ENCODE measurements at places on chromosomes 1 and 21.

DNA sequence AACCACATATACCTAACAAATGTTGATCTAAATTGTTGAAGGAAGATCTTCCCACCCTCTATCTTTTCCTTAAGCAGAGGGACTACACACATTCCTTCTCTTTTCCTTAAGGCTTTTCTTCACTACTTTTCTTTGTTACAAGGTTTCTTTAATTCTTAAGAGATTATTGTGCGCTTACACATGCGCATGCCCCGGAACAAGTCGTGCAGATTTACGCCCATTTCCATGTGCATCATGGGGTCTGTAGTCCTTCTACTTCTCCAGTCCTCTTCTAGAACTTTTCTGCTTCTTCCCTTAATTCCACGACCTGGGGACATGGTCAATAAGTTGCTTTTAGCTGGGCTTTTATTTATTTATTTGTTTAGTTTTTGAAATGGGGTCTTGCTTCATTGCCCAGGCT lies 1.7 kb upstream of the CHRNB2 start:
- DNase-seq, result no peak

DNA sequence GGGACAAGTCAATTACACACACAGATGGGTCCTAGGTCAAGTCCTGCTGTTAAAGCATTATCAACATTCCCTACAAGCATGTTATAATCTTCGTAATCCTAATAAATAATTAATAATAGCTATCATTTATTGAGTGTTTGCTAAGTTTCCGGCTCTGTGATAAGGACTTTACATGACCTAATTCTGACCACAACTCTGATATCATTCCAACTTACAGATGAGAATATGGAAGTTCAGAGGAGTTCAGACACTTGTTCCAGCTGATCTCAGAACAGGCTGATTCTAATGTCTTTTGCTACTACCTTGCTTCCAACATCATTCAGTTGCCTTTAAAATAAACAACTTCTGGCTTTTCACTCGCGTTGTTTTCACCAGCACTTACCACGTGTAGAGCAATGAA lies 770.1 kb upstream of the CXADR start:
- DNase-seq, result no peak

- peak; percentile 50 for DNase-seq
Measured at GRCh38 chr1:198929961-198930599, 291.2 kb downstream of the PTPRC start.

- no peak for DNase-seq
Measured at GRCh38 chr1:71184410-71184809, 103.6 kb upstream of the ZRANB2 start.

GRCh38 chr1:7771823-7772299 lies 765 bp downstream of the VAMP3 start:
- DNase-seq, result no peak

GRCh38 chr1:77467741-77468140 lies 185.9 kb downstream of the AK5 start:
- DNase-seq, result no peak

DNA sequence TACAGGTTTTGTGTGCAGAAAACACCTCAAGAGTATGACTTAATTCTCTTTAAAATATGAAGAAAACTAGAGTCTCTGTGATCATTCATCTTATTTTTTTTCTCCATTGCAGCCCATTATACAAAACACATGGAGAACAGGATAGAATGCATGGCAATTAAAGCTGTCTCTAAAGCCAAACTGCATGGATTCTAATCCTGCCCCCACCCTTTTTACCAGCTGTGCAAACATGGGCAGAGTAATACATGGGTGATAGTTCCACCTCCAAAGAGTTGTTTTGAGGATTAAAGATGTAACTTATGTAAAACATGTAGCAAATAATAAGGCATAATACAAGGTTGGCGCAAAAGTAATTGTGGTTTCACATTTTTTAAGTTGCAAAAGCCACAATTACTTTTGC lies 114.4 kb downstream of the CLEC20A start:
- DNase-seq, result no peak

- no peak for DNase-seq
Measured at GRCh38 chr1:207397525-207397926, 56.6 kb upstream of the CR2 start.

DNA sequence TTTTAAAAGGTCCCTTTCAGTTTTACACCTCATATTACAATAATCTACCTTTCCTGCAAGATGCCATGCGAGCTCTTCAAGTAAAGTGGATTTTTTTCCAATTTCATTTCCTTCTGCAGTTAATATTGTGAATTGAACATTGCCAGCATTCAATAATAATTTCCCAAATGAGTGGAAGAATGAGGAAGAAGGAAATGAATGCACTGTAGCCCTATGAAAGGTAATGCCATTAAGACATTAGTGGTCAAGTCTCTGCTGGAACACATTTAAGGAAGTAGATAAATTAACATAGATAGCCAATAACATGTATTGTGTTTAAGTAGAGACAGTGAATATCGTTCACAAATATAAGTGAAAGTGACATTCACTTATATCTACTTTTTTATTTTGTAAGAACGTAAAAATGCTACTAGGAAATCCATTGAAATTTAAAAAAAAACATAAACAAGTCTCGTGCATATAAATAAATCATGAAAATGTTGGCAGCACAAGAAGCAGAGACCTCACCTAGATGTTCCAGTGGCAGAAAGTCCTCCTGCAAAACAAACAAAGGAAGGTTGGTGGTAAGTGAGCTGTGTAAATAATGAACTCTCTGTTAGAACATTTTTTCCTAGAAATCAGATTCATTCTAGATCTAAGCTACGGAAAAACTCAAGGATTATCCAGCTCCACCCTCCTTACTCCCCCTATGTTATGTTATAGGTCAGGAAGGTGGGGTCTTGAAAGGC lies 17.7 kb downstream of the FCRL3 start:
- no peak for DNase-seq

DNA sequence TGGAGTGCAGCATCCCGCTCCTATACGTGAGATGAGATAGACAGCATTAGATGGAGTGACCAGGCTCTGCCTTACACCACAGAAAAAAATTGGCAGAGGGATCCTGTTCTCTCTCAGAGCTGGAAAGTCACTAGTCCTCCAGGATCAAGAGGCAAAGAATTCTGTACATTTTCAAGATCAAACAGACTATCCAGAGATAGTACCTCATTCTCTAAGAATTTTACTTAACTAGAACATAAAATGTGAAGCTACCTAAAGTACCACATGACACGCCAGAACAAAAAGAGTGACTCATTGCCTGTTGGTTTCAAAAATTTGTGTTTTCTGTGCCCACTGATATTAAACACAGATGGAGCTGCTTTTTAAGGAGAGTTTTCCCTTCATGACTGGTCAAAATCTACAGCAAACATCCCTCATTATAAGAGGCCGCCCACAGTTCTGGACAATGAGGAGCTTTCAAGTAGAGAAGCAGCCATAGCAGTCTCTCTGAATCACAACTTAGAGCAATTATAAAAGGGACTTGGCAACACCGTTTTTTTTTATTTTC lies 32.3 kb downstream of the CD160 start:
- DNase-seq, result peak; percentile 81

DNA sequence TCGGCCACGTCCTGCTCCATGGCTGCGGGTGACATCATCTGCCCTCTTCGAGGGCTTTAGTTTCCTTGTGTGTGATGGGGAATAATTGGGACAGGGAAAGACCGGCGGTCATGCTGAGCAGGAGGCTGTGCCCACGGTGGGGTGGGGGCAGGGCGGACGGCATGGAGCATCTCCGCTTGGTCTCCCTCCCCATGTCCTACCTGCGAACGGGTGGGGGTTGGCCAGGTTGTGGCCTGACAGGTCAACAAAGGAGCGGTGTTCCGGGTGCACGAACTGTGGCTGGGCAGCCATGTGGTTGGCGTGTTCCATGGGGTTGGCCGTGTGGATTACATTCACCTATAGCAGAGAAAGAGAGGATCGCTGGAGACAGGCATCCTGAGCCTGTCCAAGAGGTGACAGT lies 80.0 kb downstream of the PIK3CD start:
- DNase-seq, result no peak

GRCh38 chr1:186286615-186287315 lies 88.3 kb downstream of the TPR start:
- no peak for DNase-seq

- no peak for DNase-seq
Measured at GRCh38 chr21:44366586-44367211, 13.3 kb downstream of the TRPM2 start.

DNA sequence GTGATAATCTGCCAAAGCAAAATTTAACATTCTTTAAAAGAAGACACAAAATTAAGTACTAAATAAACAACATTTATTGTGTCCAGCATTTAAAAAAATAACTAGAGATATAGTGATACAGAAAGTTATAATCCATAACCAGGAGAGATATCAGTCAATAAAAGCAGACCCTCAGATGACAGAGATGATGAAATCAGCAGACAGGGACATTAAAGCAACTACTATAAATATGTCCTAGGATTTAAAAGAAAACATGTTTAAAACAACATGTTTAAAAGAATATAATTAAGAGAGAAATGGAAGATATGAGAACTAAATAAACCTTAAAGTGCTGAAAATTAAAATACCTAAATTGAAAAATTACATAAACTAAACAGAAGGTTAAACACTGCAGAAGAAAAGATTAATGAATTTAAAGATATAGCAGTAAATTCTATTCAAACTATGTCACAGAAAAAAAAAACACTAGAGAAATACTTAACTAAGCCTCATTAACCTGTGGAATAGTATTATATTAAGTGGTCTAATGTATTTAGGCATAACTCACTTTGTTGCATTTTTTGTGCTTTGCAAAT lies 261.2 kb upstream of the NR5A2 start:
- DNase-seq, result no peak

DNA sequence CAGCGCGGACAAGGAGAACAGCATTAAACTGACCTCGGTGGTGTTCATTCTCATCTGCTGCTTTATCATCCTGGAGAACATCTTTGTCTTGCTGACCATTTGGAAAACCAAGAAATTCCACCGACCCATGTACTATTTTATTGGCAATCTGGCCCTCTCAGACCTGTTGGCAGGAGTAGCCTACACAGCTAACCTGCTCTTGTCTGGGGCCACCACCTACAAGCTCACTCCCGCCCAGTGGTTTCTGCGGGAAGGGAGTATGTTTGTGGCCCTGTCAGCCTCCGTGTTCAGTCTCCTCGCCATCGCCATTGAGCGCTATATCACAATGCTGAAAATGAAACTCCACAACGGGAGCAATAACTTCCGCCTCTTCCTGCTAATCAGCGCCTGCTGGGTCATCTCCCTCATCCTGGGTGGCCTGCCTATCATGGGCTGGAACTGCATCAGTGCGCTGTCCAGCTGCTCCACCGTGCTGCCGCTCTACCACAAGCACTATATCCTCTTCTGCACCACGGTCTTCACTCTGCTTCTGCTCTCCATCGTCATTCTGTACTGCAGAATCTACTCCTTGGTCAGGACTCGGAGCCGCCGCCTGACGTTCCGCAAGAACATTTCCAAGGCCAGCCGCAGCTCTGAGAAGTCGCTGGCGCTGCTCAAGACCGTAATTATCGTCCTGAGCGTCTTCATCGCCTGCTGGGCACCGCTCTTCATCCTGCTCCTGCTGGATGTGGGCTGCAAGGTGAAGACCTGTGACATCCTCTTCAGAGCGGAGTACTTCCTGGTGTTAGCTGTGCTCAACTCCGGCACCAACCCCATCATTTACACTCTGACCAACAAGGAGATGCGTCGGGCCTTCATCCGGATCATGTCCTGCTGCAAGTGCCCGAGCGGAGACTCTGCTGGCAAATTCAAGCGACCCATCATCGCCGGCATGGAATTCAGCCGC lies 2.5 kb downstream of the S1PR1 start:
- no peak for DNase-seq

DNA sequence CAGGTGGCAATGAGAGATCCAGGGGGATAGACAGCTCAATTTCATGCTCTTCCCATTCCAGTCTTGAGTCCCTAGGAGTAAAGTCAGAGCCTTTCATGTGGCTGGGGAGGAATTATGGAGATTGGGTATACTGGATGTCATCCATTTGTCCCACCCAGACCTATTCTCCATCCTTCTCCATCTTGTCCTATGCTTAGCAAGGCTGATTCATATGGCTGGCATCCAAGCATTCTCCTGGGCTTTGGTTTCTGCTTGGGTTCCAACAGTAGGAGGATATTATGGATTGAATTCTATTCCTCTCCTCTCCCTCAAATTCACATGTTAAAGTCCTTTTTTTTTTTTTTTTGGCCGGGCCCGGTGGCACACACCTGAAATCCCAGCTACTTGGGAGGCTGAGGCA lies 3.8 kb upstream of the CDC20 start:
- no peak for DNase-seq

GRCh38 chr1:217313096-217313495 lies 317.8 kb downstream of the GPATCH2 start:
- no peak for DNase-seq

DNA sequence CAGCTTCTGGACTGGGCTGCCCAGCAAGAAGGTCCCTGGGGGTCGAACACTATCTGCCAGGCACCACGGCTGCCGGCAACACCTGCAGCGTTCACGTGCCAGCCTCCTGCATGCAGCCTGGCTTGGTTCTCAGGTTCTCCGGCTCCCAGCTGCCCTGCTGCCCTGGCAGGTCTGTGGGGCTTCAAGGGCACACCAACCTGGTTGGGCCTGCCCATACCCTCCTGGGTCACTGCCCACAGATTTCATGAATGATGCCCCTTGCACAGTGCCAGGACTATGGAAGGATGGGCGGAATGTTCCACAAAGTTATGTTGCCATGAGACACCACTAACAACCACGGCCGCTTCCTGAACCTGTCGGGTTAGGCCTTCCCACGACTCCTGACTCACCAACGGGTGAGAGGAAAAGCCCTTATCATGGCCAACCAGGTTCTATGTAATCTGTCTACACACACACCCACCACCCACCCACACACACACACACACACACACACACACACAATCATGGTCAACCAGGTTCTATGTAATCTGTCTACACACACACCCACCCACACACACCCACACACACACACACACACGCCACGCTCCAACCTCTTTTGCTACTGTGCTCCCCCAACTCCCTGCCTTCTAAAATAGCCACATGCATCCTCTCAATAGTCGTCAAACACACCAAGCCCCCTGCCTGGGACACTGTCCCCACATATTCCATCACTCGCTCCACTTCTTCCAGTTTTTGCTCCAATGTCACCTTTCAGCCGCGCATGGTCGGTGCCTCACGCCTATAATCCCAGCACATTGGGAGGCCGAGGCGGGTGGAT lies 32.2 kb downstream of the HSPG2 start:
- DNase-seq, result peak; percentile 91

DNA sequence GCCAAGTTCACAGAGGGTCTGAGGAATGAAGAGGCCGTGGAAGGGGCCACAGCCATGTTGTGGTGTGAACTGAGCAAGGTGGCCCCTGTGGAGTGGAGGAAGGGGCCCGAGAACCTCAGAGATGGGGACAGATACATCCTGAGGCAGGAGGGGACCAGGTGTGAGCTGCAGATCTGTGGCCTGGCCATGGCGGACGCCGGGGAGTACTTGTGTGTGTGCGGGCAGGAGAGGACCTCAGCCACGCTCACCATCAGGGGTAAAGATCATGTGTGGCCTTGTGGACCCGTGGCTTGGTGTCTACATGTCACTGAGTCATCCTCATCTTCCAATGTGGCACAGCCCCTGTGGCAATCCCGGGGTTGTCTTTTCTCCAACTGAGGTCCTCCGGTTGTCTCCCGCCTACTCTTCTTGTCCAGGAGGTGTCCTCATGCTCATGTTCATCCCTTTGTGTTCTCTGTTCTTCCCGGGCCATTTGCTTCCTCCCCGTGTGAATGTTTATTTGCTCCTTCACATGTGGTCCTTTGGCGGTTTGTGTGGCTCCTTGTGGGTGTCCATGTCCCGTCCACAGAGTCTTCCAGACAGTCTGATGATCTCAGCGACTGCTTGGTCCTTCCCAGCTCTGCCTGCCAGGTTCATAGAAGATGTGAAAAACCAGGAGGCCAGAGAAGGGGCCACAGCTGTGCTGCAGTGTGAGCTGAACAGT lies 84.2 kb downstream of the OBSCN start:
- DNase-seq, result no peak

GRCh38 chr1:198734323-198735008 lies 95.6 kb downstream of the PTPRC start:
- no peak for DNase-seq
